ENCODE measurements at places on chromosomes 12 and 14.

DNA sequence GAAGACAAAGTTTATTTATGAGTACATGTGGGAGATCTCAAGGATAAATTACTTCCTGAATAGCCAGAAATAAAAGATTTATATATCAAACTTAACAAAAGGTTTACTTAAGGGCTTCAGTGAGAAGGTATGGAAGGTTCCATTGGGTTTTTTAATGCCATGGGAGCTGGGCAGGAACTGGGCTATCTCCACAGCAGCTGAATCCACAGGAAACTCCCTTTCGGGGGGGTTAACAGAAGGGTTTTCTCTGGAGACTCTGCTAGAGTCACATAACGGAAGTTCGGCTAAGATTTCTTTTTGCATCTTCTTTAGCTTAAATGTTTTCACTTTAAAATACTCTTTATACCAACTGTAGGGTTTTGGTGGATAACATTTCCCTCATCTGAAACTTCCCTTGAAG, 113.5 kb downstream of the UNC79 start:
- no peak for DNase-seq

DNA sequence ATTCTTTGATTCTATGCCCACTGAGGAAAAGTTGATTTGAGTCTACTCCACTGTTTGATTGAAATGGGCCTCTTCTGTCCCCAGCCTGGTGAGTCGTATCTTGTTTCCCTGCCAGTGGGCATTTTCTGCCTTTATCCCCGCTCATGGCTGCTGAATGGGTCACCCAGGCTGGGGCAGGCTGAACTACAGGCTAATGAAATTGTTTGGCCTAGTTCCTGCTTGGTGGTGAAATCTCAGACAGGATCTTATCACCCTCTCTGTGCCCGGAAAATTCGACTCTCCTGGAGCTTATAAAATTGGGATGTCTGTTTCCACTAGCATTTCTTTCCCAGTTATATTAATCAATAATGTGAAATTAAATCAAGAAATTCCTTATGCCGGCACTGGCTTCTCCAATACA, 65.0 kb downstream of the CHST11 start:
- no peak for DNase-seq

DNA sequence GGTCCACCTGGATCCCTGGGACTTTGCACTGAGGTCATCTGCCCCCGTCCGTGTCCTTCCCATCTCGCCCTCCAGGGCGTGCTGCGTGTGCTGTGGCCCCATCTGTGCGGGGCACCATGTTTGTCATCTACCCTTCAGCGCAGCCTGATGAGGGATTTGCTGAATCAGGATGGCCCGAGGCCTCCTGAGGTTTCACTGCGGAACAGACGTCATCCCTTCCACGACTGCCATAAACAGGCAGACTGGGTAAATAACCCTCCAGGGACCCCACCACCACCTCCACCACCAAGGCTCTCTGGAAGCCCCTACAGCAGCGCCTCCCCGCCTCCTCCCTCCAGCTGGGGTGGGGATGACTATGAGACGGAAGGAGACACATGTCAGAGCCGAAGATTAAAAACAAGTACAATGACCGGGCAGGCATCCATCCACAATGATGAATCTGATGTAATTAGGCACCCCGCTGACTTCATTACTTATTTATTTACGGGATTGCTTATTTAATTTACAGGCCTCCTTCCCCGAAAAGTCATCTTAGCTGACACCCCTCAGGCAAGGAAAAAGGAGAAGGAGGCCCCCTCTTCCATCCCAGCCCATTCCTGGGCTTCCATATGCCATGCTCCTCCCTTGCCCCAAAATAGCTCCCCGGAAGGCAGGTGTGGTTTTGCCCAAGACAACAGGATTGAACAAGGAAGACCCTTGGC, 39.4 kb downstream of the NCOR2 start:
- no peak for DNase-seq

DNA sequence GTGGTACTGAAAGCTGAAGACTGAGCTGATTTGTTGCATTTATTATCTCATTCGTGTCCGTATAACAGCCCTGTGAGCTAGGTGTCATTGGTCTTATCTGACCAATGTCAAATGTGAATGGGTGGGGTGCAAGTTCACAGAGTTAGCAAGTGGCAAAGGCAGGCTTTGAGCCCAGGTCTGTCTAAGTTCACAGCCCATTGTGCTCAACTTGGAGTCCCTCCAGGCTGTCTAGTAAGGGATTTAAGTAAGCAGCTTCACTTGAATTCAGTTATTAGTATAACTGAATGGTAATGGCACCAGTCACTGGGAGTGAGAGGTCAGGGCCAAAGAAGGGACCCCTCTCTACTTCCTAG, 8.5 kb downstream of the C1S start:
- no peak for DNase-seq

GRCh38 chr12:44193281-44193680, 357.4 kb downstream of the TMEM117 start:
- DNase-seq = no peak

DNA sequence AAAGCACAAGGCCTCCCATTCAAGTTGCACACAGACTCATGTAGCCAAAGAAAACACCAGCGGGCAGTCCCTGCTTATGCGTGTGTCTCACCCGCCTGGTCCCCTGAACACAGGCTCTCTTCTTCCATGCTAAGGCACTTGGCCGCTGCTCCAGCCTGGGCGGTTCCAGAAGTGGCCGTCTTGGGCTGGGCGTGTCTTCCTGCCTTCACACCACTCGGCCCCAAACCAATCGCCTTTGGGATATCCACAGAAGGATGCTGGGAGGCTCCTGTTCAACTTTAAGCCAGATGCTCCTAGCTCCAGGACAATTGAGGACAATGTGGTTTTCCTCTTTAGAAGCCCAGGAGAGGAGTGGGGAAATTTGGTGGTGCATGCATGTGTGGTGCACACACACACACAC, 2.2 kb downstream of the SCARB1 start:
- DNase-seq = no peak
